Smooth muscle cell of bladder (primary cell): ENCODE measurements at places on chromosomes 2 and 18. TPM values are rescaled to one million over a fixed set of nuclear protein-coding genes. Genes with fewer than 3 reads are reported as not detected.

IL18R1 gene
- 0.85 and 1.5 TPM in 2 replicates for total RNA-seq

TDRD15 gene
- total RNA-seq: not detected in 2 replicates

PDCD1 gene
- not detected in 2 replicates for total RNA-seq

BZW1 gene
- 350 and 428 TPM in 2 replicates for total RNA-seq

ZNF396 gene
- 2.8 and 3.1 TPM in 2 replicates for total RNA-seq

PRSS56 gene
- total RNA-seq: not detected in 2 replicates

ATG4B gene
- 39.4 and 62.1 TPM in 2 replicates for total RNA-seq

RPRM gene
- not detected in 2 replicates for total RNA-seq

KYNU gene
- 9.5 and 66.7 TPM in 2 replicates for total RNA-seq
